Hepatocyte (in vitro differentiated cells): ENCODE measurements at places on chromosomes 6 and 20. TPM values are rescaled to one million over a fixed set of nuclear protein-coding genes. Genes with fewer than 3 reads are reported as not detected.

- no peaks in the 10 kb centered on the region for H3K36me3 ChIP-seq
- no peaks in the 10 kb centered on the region for H3K4me1 ChIP-seq
- no peak overlapping the region for H3K27ac ChIP-seq
- no peaks in the 10 kb centered on the region for H3K27me3 ChIP-seq
- peak; percentile 79 for DNase-seq
Measured at GRCh38 chr20:46040902-46041535, 12.0 kb downstream of the SLC12A5 start.

DNA sequence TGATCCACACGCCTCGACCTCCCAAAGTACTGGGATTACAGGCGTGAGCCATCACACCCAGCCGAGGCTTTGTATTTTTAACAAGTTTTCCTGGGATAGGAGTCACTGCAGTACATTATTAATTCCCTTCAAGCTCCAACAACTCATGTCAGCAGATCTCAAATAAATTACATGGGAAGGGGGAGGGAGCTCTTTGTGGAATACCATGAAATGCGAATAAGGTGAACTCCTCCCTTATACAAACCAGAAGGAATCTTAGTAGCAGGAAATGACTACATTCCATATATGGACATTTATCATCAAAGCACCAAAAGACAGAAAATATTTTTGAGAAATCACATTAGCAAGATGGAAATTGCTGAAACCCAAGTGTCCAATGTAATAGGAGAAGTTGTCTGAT lies 2.9 kb downstream of the GSS start:
- no peak for DNase-seq
- no peak overlapping the region for H3K4me3 ChIP-seq
- H3K4me1 ChIP-seq, result peaks cover 11% of the 10 kb centered on the region
- H3K36me3 ChIP-seq, result no peaks in the 10 kb centered on the region
- no peak overlapping the region for H3K27ac ChIP-seq

DNA sequence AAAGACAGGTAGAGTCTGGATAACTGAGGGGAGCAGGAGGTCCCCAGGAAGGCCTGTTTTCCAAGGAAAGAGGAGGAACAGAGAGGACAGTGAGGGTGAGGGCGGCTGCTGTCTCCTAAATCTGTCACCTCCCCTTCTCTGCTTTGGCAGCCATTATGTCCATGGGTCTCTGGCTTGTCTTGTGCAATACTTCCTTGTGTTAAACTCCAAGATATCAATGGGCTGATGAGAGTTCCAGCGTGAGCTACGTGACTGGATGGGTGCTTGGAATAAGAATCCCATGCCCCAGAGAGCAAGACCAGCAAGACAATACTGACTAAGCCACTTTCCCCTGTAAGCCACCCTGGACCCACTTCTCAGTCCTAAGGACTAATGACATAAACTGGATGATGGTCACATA lies 26.3 kb upstream of the DNAAF9 start:
- no peaks in the 10 kb centered on the region for H3K27me3 ChIP-seq
- no peak overlapping the region for H3K4me3 ChIP-seq
- DNase-seq, result no peak

GRCh38 chr6:48429610-48430009 lies 318.6 kb upstream of the PTCHD4 start:
- H3K27ac ChIP-seq, result peak overlapping the region; percentile 37
- H3K4me3 ChIP-seq, result no peak overlapping the region
- no peak for DNase-seq
- no peaks in the 10 kb centered on the region for H3K27me3 ChIP-seq
- H3K4me1 ChIP-seq, result peaks cover 16% of the 10 kb centered on the region

DNA sequence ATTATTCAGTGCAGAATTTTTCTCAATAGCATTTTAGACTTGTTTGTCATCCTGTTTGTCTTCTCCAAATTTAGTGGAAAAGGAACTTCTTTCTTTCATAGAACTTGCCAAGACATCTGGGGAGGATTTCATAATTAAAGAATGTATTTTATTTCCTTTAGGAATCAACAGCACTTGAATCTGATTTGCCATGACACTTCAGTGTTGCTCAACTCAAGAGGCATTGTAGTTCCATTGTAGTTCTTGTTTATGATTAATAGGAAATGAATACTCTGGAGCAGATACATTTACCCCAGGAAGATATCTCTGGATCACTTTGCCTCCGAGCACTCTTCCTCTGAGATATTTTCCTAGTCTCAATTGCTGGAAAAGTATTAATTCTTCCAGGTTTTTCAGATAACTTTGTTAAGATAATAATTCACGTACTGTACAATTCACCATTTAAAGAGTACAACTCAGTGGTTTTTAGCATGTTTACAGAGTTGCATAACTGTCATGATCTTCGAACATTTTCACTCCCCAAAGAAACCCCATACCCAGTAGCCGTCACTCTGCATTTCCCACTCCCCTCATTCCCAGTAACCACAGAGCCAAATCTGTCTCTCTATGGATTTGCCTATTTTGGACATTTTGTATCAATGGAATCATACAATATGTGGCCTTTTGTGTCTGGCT lies 29.7 kb downstream of the AKAP12 start:
- no peaks in the 10 kb centered on the region for H3K27me3 ChIP-seq
- no peaks in the 10 kb centered on the region for H3K36me3 ChIP-seq
- no peak overlapping the region for H3K27ac ChIP-seq
- H3K4me3 ChIP-seq, result no peak overlapping the region

GRCh38 chr20:44587035-44587980 lies 4.9 kb downstream of the PKIG start:
- H3K27me3 ChIP-seq, result no peaks in the 10 kb centered on the region
- no peak for DNase-seq
- peak overlapping the region; percentile 39 for H3K27ac ChIP-seq

DNA sequence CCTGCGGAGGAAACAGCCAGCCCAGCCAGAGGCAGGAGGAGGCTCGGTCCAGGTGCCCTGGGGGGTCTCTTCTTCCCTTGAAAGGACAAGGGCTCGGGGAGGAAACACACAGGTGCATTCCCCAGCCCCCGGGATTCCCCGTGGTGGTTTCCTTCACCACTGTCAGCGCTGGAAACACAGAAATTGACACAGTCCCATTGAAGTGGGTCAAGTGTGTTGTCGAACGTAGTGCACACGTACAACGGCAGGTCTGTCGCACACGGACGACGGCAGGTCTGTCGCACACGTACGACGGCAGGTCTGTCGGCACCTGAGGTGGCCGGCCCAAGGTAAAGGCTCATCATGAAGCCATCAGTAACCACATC lies 80.9 kb downstream of the DLL1 start:
- DNase-seq, result no peak
- no peaks in the 10 kb centered on the region for H3K36me3 ChIP-seq
- no peak overlapping the region for H3K27ac ChIP-seq
- no peak overlapping the region for H3K4me3 ChIP-seq

Gene ZSCAN16
- total RNA-seq, result 4.1 and 4.3 TPM in 2 replicates
